ENCODE measurements at places on chromosomes 2 and 18.

- peak; percentile 91 for DNase-seq
- H3K36me3 ChIP-seq = no peaks in the 10 kb centered on the region
- peaks cover 11% of the 10 kb centered on the region for H3K27me3 ChIP-seq
- H3K27ac ChIP-seq = peak within 1 kb of the TSS; percentile 75
Observed at GRCh38 chr2:55923091-55923981, at the start of gene EFEMP1. TSS of gene EFEMP1 (minus strand) at chr2:55923782. CDS start at chr2:55922440, 1,342 bp downstream.

DNA sequence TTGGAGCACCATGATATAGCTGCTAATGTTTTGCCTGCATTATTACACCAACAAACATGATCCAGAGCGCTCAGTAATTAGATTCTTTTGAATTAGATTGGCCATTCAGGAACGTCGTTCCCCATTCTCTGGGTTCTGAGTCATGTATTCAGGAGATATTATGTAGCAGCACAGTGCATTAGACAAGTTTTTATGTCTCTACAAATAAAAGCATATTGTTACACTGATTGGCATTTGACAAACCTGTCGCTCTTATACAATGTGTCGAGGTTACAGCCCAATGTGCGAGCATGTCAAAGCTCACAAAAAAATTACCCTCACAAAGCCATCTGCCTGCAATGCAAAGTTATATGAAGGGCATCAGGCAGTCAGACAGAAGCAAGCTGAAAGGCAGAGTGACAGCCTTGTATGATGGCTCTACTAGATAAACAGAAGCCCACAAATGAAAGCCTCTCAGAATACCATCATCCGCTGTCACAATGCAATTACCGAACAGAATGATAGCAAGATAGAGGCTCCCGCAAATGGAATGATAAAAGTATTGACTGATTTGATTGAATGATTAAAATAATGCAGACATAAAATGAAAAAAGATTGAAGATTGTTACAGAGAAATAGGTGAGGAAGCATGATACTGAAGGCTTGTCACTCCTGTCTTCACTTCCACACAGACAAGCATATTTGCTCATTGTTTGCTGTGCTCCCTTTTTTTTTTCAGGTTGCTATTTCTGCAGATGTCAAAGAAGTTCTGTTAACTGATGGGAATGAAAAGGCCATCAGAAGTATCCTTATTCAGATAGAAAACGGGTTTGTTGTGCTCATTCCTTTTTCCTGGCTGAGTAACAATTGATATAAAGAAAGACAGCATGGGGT, 234.6 kb upstream of the SIX3 start:
- no peaks in the 10 kb centered on the region for H3K36me3 ChIP-seq
- no peak overlapping the region for H3K27ac ChIP-seq
- H3K4me3 ChIP-seq = no peak overlapping the region
- DNase-seq = no peak
- H3K4me1 ChIP-seq = no peaks in the 10 kb centered on the region

DNA sequence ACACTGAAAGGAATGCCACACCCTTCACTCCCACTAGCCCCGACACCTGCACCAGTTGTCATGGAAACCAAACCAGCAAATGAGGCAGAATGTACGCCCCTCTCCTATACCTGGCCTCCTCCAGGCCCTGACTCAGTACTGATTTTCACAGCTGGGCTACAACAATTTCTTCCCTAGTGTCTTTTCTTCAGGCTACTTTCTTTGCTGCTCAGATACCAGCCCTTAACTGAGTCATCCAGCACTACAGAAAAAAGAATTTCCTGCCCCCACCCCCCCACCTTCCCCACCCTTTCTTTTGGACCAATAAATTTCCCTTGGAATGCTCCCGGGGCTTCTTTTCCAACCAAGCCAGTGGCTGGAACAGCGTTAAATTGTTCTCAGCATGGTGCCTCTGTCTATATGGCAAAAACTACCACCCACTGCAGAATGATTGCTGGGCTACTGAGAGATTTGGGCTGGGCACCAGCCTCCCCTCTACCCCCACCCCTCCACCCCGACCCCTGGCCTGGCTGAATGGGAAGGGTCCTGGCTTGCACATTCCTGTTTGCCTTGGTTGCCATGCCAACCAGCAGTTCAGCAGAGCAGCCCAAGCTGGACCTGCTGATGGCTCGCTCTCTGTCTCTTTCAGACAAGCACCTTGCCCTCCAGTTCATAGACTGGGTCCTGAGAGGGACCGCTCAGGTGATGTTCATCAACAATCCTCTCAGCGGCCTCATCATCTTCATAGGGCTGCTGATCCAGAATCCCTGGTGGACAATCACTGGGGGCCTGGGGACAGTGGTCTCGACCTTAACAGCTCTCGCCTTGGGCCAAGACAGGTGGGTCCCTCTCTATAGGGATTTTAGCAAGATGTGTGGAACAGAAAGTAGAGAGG, 11.3 kb downstream of the SLC14A2 start:
- no peaks in the 10 kb centered on the region for H3K27me3 ChIP-seq
- H3K4me1 ChIP-seq = peaks cover 3% of the 10 kb centered on the region
- no peak overlapping the region for H3K4me3 ChIP-seq
- peak overlapping the region; percentile 4 for H3K27ac ChIP-seq
- H3K36me3 ChIP-seq = no peaks in the 10 kb centered on the region
- DNase-seq = no peak

DNA sequence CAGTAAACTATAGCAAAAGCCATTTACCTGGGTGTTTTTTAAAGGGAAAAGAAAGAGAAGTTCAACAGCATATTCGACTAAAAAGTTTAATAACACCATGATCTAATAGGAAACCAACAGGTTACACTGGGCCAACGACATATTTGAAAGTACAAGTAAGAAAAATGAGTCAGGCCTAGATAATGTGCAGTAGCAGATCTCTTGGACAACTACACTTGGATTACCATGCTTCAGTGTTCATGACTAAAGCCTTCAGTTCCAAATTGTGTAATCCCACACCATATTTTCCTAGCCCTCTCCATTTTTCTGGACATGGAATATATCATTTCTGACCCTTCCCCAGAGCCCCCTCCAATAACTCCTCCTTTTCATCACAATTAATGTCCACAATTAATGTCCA, 39.1 kb upstream of the FIGN start:
- no peaks in the 10 kb centered on the region for H3K4me1 ChIP-seq
- DNase-seq = no peak
- no peaks in the 10 kb centered on the region for H3K36me3 ChIP-seq
- no peaks in the 10 kb centered on the region for H3K27me3 ChIP-seq

GRCh38 chr2:181157326-181157725, 176.9 kb downstream of the UBE2E3 start:
- H3K27me3 ChIP-seq = no peaks in the 10 kb centered on the region
- no peaks in the 10 kb centered on the region for H3K4me1 ChIP-seq
- no peak for DNase-seq
- no peak overlapping the region for H3K4me3 ChIP-seq

- H3K27ac ChIP-seq = no peak overlapping the region
- no peaks in the 10 kb centered on the region for H3K27me3 ChIP-seq
- no peaks in the 10 kb centered on the region for H3K4me1 ChIP-seq
- no peak for DNase-seq
- no peak overlapping the region for H3K4me3 ChIP-seq
Observed at GRCh38 chr2:186641807-186642321, 52.0 kb upstream of the FAM171B start.

DNA sequence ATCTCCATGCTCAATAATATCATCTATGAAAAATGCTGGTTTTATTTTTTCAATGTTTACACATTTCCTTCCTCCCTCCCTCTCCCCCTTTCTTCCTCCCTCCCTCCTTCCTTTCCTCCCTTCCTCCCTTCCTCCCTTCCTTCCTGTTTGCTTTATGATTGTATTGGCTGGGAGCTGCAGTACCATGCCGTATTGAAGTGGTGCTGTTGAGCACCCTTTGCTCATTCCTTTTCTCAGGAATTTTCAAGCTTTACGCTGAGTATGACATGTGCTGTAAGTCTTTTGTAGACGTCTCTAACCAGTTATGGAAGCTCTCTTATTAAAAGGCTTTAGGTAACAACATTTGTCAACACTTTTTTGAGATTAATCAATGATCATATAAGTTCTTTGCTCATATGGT, 100.4 kb downstream of the SNTG2 start:
- H3K36me3 ChIP-seq = no peaks in the 10 kb centered on the region
- H3K4me3 ChIP-seq = no peak overlapping the region
- H3K27ac ChIP-seq = no peak overlapping the region
- no peak for DNase-seq

DNA sequence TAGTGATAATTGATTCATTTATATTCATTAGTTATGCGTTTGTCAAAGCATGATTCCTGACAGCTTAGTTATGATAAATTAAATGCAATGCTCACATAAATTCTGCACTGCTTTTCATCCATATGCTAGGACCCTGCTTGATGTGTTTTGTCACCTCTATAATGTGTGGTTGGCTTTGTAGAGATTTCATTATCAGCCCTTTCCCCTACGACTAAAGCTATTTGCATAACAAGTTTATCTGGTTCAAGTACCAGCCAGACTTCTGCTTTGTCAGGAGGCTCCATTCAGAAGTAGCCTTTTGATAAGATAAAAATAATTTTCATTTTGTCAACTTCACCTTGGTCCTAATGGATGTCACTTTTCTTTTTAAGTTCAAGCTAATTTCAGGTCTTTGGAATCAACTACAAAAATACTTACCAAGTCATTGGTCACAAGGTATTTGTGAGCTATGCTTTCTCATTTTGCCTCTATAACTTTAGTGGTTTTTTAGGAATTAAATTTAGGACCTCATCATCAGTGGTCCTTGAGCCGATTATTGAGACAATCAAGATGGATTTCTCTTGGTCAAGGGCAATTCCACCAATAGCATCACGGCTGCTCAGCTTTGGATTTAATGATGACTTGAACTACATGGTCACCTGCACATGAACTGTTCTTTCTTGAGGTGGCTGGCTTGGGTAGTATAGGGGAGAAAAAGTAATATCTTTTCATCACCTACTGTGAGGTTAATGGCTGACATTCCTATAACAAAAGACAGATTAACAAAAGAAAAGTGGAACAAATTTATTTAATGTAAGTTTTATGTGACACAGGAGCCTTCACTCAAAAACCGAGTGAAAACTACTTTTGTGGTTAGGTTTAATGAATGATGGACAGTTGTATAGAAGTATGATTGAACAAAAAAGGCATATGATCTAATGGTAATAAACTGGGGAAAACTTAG, 162.1 kb downstream of the MYO3B start:
- H3K36me3 ChIP-seq = no peaks in the 10 kb centered on the region
- no peak for DNase-seq
- H3K27me3 ChIP-seq = no peaks in the 10 kb centered on the region
- H3K4me3 ChIP-seq = no peak overlapping the region

- peaks cover 27% of the 10 kb centered on the region for H3K4me1 ChIP-seq
- H3K27me3 ChIP-seq = no peaks in the 10 kb centered on the region
- DNase-seq = peak; percentile 57
- no peak overlapping the region for H3K4me3 ChIP-seq
- peaks cover 29% of the 10 kb centered on the region for H3K36me3 ChIP-seq
Observed at GRCh38 chr18:79942786-79943607, 8.5 kb downstream of the SLC66A2 start.

GRCh38 chr2:77007686-77008085, 514.5 kb downstream of the LRRTM4 start:
- H3K27me3 ChIP-seq = no peaks in the 10 kb centered on the region
- no peaks in the 10 kb centered on the region for H3K4me1 ChIP-seq
- DNase-seq = no peak
- H3K4me3 ChIP-seq = no peak overlapping the region
- no peak overlapping the region for H3K27ac ChIP-seq

- no peak for DNase-seq
- H3K4me3 ChIP-seq = no peak overlapping the region
- no peaks in the 10 kb centered on the region for H3K4me1 ChIP-seq
Observed at GRCh38 chr2:170461889-170462288, 253.2 kb upstream of the SP5 start.

DNA sequence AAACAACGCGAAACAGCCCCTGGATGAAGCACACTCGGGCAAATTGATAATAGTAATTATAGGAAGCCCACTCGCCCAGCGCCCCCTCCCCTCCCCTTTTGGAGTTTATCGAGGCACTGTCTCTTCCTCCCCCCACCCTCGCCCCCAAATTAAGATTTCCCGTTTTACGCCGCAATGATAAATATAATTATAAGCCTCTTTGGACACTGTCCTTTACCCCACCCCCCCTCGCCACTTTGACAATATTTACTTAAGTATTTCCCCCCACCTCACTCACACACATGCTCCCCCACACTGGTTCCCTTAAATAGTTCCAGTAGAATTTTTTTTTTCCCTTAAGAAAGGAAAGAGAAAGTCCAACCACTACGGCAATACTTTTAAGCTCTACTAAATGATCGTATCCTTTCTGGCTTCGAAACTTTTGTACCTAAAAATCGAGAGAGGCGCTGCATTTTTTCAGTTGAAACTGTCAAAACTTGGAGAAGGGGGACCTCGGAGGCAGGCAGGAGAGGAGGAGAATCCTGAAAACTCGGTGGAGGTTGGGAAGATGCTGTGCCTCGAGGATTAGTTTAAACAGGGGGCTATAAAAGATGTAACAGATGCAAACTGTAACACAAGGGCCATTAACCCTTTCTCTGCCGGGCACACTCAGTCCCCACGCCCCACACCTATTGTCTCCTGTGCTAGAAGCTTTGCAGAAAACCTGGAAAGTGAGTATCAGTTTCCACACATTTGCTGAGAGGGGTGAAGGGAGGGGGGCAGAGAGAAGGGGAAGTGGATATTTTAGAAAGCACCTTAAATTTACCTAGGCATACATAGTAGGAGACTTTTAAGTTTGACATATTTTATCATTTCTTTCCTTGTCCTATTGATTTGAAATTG, 1.8 kb downstream of the ZEB2 start:
- peak overlapping the region; percentile 63 for H3K4me3 ChIP-seq
- H3K27me3 ChIP-seq = no peaks in the 10 kb centered on the region
- DNase-seq = no peak

DNA sequence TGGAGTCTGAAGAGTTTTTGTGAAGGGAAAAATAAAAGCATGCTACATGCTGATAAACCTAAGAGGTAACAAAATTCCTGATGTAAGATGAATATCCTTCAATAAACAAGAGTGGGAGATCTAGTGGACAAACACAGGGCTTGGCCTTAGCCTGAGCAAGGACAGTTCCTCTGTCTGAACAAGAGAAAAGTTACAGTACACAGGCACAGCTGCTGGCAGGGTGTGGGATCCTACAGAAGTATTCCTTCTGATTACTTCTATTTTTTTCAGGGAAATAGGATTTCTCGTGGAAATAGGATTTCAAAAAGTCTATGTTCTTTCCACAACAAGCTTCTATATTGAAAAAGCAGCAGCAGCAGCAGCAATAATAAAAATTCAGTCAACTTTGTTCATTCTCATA, 54.1 kb downstream of the NBAS start:
- no peak overlapping the region for H3K27ac ChIP-seq
- no peaks in the 10 kb centered on the region for H3K4me1 ChIP-seq
- H3K36me3 ChIP-seq = peaks cover 53% of the 10 kb centered on the region
- no peak for DNase-seq
- no peak overlapping the region for H3K4me3 ChIP-seq
- H3K27me3 ChIP-seq = no peaks in the 10 kb centered on the region

GRCh38 chr2:107927034-107927534, 59.2 kb upstream of the SLC5A7 start:
- no peak for DNase-seq
- no peaks in the 10 kb centered on the region for H3K4me1 ChIP-seq
- H3K4me3 ChIP-seq = no peak overlapping the region
- no peaks in the 10 kb centered on the region for H3K36me3 ChIP-seq
- no peaks in the 10 kb centered on the region for H3K27me3 ChIP-seq

GRCh38 chr2:168241208-168241607, 6.2 kb downstream of the STK39 start:
- H3K4me1 ChIP-seq = peaks cover 18% of the 10 kb centered on the region
- no peak for DNase-seq
- no peaks in the 10 kb centered on the region for H3K36me3 ChIP-seq

Data from upper lobe of right lung (tissue), 1 donor.